ENCODE measurements at places on chromosomes 11 and 22.

- no peak for DNase-seq
Measured at GRCh38 chr11:111091321-111091938, 154.1 kb upstream of the POU2AF2 start.

GRCh38 chr11:22792497-22792896 is 37.1 kb downstream of the SVIP start:
- peak; percentile 23 for DNase-seq

GRCh38 chr11:124108156-124108555 is 7.1 kb upstream of the VWA5A start:
- no peak for DNase-seq

- no peak for DNase-seq
Measured at GRCh38 chr11:72067266-72067665, 13.1 kb downstream of the NUMA1 start.

GRCh38 chr11:117950301-117950700 is 21.1 kb upstream of the TMPRSS13 start:
- DNase-seq: no peak

Data from H54 (cell line).